Kidney capillary endothelial cell (primary cell): ENCODE measurements at places on chromosomes 5 and 9.

- no peak for DNase-seq
Measured at GRCh38 chr5:38497946-38498345, 58.5 kb downstream of the LIFR start.

DNA sequence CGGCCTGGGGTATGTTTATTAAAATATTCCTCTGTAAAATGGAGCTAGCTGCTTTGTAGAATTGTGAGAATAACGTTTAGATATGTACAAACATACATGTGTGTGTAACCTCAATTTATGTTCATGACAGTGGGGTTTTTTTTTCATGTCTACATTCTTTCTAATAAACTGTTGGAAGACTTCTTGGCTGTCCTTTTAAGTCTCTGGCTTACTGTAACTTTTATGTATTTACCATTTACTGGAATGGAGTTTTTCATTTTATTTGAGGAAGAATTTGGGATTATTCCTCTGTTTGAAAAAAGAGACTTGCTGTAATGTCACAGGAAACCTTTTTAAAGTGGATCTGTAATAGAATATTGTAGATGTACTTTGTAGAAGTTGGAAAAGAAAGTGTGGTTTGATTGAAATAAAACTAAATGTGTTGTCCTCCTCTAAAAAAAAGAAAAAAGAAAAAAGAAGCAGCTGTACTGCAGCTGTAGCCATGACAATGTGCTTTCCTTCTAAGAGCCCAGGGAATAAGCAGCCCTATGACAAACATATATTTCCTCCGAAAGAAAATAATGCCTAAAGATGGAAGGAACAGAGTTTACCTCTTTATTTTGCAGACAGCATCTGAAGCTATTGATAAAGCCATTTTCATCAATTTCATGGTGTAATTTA lies 71.2 kb upstream of the FREM1 start:
- no peak for DNase-seq

DNA sequence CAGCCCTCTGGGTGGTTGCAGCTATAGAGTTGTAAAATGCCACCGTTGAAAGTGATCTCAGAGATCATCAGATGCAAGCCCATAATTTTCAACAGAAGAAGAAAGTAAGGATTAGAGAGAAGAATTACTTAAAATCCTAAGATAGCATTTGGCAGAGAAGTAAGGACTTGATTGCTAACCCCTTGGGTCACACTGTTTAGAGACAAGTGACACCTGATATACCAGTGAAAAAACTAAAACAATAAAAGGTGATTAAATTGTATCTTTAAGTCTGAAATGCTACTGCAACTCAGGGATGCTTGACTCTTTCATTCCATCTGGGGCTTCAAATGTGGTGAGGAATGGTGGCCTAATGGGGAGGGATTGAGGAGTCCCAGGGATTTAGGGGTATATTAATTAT lies 280.9 kb upstream of the PANK3 start:
- no peak for DNase-seq

DNA sequence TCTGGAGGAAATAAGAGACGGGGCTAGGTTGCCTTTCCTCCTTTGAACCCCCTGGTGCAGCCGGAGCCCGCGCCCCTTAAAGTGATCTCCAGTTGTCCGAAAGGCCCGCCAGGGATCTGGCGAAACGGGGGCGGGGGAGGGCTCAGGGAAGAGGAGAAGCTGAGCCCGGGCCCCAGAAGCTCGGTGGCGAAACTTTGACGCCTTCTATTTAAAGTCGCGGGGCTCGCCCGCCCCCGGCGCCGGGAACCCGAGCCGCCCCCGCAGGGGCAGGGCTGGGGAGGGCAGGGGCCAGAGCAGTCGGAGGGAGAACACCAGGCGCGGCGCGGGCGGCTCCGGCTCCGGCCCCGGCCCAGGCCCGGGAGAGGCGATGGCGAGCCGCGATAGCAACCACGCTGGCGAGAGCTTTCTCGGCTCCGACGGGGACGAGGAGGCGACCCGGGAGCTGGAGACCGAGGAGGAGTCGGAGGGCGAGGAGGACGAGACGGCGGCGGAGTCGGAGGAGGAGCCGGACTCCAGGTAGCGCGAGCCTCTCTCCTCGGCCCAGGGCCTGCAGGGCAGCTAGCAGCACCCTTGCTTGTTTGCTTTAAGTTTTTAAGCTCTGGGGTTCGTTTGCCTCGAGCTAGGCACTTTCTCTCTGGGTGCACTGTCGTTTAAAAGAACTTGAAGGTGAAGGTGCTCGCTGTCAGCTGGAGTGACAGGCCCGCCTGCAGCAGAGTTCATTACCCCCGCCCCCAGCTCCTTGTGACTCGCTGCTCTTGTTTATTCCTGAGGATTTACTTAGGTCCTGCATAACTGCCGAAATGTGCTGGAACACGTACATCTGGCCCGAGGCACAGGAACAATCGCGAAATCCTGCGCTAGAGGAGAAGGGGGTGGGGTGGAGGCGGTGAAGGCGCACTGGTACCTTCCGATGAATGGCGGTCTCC lies at the start of gene CMYA5:
Gene CMYA5 (plus strand): TSS at position 296 of the 926 bp plus-strand sequence. CDS start 72 bp downstream, at position 368.
- DNase-seq: no peak
